NCI-H1930 (cell line): ENCODE measurements at places on chromosomes 1 and 21.

DNA sequence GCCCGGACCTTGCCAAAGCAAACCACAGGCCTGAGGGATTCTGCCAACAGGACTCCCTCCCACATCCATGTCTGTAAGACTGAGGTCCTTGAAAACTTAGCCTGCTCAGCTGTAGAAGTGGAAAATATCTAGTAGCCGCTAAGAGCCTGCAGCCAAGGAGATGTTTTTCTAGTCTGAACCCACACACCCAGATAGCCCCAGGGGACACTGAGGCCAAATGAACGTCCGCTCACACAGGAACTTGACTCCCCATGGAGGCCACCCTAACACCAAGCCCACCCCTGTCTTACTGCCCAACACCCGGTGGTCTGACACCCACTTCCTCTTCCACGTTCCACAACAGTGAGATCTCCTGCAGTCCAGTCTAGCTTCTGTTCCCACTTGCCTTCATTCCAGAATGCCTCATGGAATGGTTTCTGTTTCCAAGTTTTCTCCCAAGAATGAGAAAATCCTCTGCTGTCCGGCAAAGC lies 174.8 kb downstream of the PLPP3 start:
- no peak for DNase-seq

DNA sequence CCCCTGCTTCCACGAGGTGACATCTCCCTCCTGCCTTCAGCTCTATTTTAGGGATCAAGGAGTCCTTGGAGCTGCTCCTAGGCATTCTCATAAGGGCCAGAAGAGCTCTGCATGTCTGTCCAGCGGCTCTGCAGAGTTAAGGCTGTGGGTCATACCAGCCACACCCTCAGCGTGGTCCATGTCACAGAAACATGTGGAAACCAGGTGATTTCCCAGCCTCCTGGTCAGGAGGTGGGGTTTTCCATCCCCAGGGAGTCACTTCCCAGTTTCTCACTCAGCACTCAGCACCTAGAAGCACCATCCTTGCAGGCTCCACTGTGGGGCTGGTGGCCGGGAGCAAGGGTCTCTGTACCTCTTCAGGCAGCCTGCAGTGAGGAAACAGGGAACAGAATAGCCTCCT lies 1.4 kb upstream of the TNFRSF1B start:
- DNase-seq = no peak

- no peak for DNase-seq
These were observed 122.3 kb upstream of the CD34 start for GRCh38 chr1:208033236-208033635.

DNA sequence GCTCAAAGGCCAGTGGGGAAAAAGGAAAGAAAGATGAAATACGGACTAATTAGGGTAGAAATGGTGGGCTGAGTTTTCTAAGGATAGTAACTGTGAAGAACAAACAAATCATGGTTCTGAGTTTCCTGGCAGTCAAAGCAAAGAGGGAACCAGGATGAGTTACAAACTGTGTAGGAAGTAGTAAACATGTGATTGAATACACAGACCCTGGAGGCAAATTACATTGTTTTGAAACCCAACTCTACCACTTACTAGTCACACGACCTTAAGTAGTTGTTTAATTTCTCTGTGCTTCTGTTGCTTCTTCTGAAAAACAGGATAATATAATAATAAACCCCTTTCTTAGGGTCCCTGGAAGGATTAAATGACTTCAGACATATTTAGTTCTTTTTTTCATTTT lies 11.2 kb upstream of the LUZP1 start:
- no peak for DNase-seq

DNA sequence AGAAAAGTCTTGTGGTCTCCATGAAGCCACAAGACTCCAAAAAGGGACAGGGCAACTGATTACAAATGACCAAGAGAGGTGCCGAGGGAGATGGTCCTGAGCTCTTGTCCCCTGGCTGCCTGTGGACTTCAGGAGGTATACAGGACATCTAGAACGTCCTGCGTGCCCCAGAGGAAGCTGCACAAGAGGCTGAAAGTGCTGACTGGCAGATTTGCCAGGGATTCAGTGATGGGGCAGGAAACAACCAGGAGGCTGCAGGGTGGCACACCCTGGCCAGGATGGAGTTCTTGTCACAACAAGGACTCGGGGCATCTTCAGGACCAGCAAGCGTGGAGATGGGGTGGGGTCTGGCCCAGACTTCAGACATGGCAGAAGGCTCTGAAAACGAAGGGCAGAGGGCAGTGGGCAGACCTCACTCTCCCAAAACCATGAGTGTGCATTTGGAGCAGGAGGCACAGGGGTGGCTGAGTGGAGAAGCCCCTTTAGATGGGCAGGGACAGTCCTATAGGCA lies 13.4 kb upstream of the PKP1 start:
- no peak for DNase-seq
